ENCODE measurements at places on chromosomes 6 and 20.

DNA sequence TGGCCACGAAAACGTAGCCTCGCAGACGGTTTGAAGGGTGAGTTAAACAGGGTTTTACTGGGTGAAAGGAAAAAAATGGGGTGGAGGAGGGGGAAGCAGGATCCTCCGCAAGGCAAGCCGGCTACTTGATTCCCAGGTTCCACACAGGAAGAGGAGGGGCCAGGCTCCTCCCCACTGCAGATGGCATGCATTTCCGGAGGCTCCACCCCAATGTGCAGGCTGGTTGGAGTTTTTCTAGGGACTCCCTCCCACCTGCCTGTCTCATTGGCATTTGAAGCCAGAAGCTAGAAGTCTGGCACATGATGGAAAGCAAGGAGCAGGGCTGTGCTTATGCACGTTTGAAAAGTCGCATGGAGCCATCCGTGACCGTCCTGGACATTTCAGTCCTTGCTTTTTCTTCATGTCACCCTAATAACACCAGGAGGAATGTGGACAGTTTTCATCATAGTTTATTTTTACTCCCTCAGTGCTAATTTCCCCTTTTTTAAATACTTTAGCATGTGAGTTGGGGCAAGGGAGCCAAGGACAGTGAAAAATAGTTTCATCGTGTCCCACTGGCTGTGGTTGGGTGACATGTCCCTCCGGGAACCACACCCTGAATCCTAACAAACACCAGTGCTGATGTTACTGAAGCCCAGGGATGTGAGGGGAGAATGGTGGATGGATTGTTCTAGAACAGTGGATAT lies 100.1 kb upstream of the INSM1 start:
- no peak for DNase-seq

- no peak for DNase-seq
Measured at GRCh38 chr6:20757761-20758160, 223.5 kb downstream of the CDKAL1 start.

- no peak for DNase-seq
Measured at GRCh38 chr6:51996296-51996947, 91.0 kb downstream of the PKHD1 start.

- no peak for DNase-seq
Measured at GRCh38 chr20:56423886-56424285, 11.8 kb downstream of the CASS4 start.

DNA sequence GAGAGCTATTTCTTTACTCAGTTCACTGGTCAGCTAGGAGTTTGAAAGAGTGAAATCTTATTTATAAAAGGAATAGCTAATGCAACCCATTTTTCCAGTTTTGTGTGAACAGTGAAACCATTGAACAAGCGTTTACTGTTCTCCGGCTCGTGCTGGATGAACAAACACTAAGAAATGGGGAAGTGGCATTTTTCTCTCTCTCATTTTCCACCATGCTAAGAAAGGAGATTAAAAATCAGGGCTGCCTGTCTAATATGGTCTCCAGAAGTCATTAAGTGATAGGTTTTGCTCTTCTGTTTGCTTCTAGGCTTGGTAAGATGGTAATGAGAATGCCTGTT lies 774 bp upstream of the SFT2D1 start:
- DNase-seq: no peak

DNA sequence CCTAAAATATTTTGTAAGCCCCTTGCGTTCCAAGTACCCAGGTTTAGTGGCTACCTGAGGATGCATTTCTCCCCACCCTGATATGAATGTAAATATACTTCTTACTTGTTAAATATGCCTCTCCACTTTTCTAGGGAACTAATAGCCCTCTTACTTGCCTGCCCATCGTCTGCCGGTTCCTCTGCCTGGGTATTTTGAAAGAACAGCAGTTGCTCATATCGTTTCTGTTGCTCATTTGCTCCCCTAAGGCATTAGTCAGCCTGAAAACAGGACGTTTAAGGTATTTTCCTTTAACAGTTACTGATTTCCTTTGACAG lies 141.3 kb upstream of the CARMIL1 start:
- DNase-seq: no peak

DNA sequence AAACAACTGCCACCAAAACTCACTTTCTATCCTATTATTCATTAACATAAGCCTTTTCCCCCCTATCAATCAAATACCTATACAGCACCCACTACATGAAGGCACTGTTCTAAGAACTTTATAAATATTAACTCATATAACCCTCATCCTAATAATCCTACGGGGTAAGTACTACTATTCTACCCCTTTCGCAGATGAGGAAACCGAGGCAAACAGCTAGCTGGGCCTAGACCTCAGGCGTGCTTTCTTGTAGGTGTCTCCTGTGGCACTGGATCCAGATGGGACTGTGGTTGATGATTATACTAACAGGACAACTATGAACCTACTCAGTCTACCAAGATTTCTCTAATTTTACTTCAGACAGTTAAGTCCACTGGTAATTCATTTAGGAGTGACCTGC lies 131.6 kb downstream of the ZMYND8 start:
- DNase-seq: no peak

DNA sequence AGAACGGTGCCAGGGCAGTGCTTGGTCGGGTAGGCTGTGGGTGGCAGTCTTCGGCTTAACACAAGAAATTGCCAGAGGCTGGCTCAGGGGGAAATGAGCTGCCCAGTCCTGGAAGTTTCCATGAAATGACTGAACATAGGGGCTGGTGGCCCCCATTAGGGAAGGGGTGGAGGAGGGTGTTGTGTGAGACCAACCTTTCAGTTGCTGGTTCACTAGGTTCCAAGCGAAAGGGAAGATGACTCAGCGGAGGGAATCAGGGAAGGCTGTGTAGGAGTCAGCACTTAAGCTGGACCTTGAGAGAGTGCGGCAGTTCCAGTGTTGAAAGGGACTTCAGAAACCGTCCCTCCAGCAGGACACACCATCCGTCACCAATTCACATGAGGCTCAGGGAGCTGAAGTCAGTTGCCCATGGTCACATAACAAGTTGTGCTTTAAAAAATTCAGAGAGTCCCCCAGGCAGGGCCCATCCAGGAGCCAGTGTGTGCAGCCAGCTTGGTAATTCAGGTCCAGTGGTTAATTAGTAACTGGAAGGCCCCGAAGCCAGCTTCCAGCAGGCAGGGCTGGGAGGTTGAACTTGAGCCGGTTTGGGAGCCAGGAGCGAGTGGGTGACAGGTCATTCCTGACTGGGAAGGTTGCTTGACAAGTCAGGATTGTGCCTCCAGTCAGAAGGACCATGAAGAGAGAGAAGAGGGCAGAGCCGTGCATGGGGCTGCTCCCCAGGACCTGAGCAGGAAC lies at the start of gene SGK2:
Gene SGK2, plus strand, starts transcription at position 616 of the 735 bp plus-strand sequence. CDS start 7,469 bp downstream, outside the sequence.
- DNase-seq: no peak

GRCh38 chr6:150299873-150300485 lies 68.8 kb upstream of the IYD start:
- no peak for DNase-seq

DNA sequence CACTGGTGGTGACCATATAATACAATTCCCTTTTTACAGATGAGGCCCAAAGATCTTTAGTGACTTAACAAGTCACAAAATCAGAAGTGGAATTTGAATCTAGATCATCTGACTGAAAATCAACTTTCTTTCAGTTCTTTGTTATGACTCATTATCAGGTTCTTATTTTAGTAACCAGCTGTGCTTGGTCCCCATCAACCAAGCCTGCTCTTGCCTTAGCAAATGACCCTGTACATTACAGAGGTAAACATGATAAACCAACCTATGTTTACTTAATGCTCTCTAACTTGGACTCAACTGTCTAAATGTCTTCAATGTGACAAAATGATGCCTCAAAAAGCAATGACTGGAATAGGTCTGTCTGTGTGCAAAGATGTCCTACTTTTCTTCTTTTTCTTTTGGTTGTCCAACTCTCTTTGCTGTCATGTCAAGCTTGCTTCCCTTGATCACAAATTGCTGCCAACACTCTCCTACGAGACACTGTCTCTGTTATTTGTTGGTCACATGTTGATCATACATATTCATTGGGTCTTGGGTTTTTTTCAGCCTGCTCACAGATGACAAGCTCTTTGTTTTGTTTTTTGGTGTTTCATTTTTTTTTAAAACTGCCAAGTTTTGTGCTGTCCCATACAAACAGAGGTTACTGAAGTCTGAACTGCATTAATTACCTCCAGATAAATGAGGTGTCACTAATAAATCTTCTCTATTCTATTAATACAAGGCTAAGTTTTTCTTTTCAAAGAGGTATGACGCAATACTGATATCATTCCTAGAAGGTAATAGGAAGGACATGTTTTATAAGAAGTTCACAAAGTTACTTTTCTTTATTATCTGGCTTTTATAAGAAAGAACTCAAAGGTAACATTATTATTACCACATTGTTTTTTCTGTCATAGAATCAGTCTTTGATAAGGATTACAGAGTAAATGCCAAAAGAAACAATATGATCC lies 62.2 kb upstream of the PLN start:
- DNase-seq: no peak

DNA sequence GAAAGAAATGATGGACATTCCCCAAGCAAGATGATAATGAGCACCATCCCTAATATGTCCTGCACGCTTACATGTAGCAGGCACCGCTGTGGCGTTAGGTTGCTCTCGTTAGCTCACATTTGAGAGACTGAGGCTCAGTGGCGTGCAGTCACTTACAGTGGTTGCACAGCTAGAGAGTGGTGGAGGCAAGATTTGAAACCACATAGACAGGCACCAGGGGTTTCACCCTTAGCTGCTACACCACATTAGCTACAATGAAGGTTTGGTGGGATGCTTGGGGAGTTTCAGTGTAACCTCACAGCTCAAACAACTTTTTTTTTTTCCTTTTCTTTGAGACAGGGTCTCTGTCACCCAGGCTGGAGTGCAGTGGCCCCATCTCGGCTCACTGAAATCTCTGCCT lies 3.7 kb downstream of the COX4I2 start:
- DNase-seq: no peak

- no peak for DNase-seq
Measured at GRCh38 chr6:161254464-161255253, 19.2 kb downstream of the AGPAT4 start.

GRCh38 chr6:27862396-27863066 lies 49.7 kb downstream of the OR2B2 start:
- no peak for DNase-seq

GRCh38 chr20:41138475-41139226 lies 1.3 kb downstream of the PLCG1 start:
- no peak for DNase-seq

GRCh38 chr6:3321042-3321441 lies 62.3 kb downstream of the PSMG4 start:
- DNase-seq: no peak

GRCh38 chr20:58584051-58584824 lies 66.8 kb upstream of the STX16 start:
- no peak for DNase-seq

- DNase-seq: no peak
Measured at GRCh38 chr6:5778317-5778857, 228.3 kb downstream of the NRN1 start.

DNA sequence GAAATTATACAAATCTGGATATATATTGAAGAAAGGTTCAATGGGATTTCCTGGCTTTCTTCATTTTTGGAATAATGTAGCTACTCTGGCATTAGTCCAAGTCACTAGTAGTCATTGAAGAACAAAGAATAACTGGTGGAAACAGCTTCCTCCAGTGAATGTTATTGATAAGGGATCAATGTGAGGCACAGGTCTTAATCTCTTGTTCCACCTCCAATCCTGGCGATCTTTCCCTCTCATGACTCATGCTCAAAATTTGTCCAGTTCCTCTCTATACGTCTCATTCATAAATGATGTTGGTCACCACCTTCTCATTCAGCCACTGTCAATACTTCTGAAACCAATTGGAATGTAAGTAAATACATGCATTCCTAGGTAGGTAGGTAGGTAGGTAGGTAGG lies 185.0 kb upstream of the BMP2 start:
- no peak for DNase-seq

GRCh38 chr20:19486446-19486845 lies 271.6 kb upstream of the RIN2 start:
- DNase-seq: no peak

Measured in NCI-H774 (cell line).